H4 (cell line): ENCODE measurements at places on chromosomes 16 and 17. TPM values are rescaled to one million over a fixed set of nuclear protein-coding genes. Genes with fewer than 3 reads are reported as not detected.

The MT1M gene
- total RNA-seq, result not detected in 2 replicates

The MAP3K14 gene
- 4.3 and 4.6 TPM in 2 replicates for total RNA-seq

The TMEM204 gene
- total RNA-seq, result not detected in 2 replicates

The FNDC8 gene
- 0.25 TPM in 1 of 2 replicates, not detected in the other for total RNA-seq

The ADAP2 gene
- total RNA-seq, result 0.21 TPM in 1 of 2 replicates, not detected in the other

The ST6GALNAC1 gene
- total RNA-seq, result not detected in 2 replicates

The FXR2 gene
- total RNA-seq, result 11.4 and 16.5 TPM in 2 replicates

The NXN gene
- total RNA-seq, result 47.1 and 51.8 TPM in 2 replicates

The KCNG4 gene
- total RNA-seq, result not detected in 2 replicates

The MYH13 gene
- total RNA-seq, result not detected in 2 replicates

The EVI2B gene
- 0.23 and 0.39 TPM in 2 replicates for total RNA-seq

The SEZ6 gene
- total RNA-seq, result not detected in 2 replicates

The NPIPA7 gene
- 3.1 and 7.7 TPM in 2 replicates for total RNA-seq

The FBXO39 gene
- 0.06 TPM in 1 of 2 replicates, not detected in the other for total RNA-seq

The MLX gene
- 23.2 and 31.9 TPM in 2 replicates for total RNA-seq

The GP1BA gene
- total RNA-seq, result not detected in 2 replicates

The CORO7 gene
- total RNA-seq, result 8.9 and 10.6 TPM in 2 replicates

The DLX4 gene
- total RNA-seq, result 0.49 and 1.6 TPM in 2 replicates

The GPR142 gene
- total RNA-seq, result not detected in 2 replicates

The SLC12A3 gene
- total RNA-seq, result not detected in 2 replicates

The NPIPA3 gene
- 1.9 TPM in 1 of 2 replicates, not detected in the other for total RNA-seq

The CCDC200 gene
- total RNA-seq, result not detected in 2 replicates

The KRTAP4-1 gene
- not detected in 2 replicates for total RNA-seq
